ENCODE measurements at places on chromosomes 3 and 15.

GRCh38 chr15:101089579-101090427, 162.0 kb downstream of the CHSY1 start:
- no peak for DNase-seq

DNA sequence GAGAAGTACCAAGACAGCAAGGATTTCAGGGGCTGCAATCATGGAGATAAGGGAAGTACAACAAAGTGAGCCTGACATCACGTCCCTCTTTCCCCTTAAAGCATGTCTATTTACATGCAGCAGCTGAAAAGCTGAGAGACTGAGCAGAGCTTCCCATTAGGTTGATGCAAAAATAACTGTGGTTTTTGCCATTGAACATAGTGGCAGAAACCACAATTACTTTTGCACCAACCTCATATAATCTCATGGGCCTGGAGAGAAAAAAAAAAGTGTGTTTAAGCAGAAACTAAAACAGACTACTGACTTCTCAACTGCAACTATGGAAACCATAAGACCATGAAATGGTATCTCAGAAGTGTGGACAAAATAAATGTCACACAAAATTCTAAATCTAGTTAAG, 48.3 kb downstream of the CCDC12 start:
- no peak for DNase-seq

GRCh38 chr3:165642761-165643420, 194.3 kb downstream of the BCHE start:
- no peak for DNase-seq

GRCh38 chr15:25730918-25731317, 132.2 kb downstream of the ATP10A start:
- no peak for DNase-seq

GRCh38 chr3:42099020-42099765, 8.0 kb downstream of the TRAK1 start:
- DNase-seq = no peak

DNA sequence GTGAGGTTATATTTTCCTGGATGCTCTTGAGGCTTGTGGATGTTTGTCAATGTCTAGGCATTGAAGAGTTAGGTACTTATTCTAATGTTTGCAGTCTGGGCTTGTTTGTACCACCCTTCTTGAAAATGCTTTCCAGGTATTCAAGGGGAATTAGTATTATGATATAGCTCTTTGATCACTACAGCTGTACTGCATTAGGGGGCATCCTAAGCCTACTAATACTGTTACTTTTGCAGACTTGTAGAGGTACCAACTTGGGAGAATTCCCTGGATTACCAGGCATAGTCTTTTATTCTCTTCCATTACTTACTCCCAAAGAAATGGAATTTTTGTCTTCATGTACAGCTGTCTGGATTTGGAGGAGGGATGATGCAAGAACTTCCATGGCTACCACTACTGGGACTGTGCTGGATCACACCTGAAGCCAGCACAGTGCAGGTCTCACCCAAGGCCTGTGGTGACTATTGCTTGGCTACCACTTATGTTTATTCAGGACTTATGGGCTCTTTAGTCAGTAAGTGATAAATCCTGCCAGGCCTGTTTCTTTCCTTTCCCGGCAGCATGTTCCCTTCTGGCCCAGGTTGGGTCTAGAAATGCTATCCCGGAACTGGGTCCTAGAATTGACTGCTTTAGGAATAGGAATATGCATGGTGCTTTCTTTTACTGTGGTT, 402.9 kb downstream of the IL20RB start:
- no peak for DNase-seq

DNA sequence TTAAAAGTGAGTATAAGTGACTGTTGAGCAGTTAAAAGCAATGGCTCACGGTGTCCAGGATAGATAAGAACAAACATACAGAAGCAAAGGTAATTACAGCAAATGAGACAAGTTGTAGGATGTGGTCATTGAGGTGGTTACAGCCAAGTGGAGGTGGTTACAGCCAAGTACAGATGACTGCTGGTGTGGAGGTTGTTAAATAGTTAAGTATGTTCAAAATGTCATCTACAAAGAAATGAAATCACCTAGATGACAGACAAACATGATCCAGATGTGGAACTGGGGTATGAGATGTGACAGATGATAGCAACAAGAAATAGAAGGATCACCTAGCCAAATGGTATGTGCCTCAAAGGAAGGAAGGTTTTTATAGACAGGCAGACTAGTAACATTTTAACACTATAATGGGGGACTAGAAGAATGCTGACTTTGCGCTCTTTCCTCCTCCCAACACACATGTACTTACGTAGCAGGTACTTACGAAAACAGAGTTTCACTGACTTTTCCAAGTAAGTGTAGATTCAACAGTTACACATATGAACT, 6.8 kb upstream of the ANKRD28 start:
- DNase-seq = no peak

GRCh38 chr15:37931321-37931720, 3.1 kb upstream of the TMCO5A start:
- DNase-seq = no peak

GRCh38 chr3:184656458-184656828, 55.4 kb downstream of the MAGEF1 start:
- no peak for DNase-seq

DNA sequence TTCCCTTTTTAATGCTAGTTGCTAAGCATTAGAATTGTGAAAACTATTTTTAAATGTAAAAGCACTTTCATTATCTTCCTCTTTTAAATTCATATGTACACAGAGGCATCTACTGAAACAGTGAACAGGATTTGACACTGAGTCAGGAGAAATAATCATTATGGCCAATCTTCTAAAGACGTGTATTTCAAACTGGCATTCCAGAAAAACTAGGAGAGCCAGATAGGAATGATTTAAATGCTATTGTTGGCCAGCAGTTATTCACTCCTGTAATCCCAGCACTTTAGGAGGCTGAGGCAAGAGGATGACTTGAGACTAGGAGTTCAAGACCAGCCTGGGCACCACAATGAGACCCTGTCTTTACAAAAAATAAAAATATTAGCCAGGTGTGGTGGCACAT, 67.6 kb upstream of the RAP2B start:
- DNase-seq = no peak

DNA sequence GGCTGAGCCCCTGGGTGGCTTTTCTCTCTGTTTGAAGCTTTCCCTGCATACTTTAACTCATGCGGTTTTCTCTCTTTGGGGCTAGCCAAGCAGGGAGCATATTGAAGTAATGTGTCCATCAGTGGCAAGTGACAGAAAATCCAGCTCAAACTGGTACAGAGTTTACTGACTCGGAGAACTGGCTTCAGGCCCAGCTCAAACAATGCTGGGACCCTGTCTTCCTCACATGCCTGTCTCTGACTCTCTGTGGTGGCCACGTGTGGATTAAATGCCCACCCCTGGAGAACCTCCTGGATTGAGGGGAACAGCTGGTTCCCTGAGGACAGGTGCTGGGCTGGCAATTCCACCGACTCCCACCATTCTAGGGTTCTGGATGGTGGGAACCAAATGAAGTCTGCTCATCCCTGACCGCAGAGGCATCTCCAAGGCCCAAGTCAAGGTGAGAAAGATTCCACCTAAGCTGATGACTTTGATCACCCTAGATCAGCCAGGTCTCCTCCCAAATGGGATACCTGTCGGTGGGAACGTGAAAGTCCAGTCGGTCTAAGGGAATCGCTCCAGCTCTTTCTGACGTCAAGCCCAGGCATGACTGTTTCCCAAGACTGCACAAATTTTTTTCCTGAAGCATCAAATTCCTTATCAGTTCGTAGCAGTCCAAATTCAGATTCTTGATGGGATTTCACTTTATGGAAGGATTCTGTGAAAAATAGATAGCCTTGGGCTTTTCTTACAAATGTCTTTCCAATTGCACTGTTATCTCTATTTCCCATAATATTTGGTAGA, 16.3 kb upstream of the HDAC11 start:
- no peak for DNase-seq

- no peak for DNase-seq
These were observed 152.4 kb downstream of the EBLN2 start for GRCh38 chr3:73213896-73214295.

GRCh38 chr3:82080792-82081191, 319.3 kb upstream of the GBE1 start:
- DNase-seq = no peak

GRCh38 chr3:71042759-71043158, 540.8 kb downstream of the FOXP1 start:
- DNase-seq = no peak

GRCh38 chr15:41543521-41543870, 561 bp downstream of the RPAP1 start:
- DNase-seq = no peak

DNA sequence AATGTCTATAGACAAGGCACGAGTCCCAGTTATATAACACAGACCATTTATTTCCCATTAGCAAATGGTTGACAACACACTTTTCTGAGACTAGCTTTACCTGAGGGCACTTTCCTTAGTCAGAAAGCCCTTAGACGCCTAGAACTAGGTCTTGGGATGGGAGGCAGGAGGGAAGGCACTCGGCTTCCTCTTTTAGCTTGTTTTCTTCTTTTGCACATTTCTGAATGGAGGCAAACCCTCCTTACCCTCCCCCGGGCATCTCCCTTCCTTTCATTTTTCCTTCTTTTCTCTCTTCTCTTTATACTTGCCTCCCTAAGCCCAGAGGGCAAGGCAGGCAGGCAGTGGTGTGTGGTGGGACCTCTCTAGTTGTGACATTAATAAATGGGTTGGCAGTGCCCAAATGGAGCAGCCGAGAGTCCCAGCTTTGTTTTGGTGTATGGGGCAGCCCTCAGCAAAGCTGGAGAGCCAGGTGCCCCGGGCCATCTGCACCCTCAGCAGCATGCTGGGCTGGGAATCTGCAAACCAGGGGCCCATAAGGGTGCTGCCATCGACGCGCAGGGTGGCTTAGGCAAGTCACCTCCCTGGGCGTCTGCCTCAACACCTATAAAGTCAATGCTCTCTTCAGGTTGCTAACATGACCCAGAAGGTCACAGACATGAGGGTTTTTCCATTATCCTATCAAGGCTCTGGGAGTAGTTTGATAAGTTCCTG, 21.1 kb upstream of the BCL2L10 start:
- DNase-seq = no peak

DNA sequence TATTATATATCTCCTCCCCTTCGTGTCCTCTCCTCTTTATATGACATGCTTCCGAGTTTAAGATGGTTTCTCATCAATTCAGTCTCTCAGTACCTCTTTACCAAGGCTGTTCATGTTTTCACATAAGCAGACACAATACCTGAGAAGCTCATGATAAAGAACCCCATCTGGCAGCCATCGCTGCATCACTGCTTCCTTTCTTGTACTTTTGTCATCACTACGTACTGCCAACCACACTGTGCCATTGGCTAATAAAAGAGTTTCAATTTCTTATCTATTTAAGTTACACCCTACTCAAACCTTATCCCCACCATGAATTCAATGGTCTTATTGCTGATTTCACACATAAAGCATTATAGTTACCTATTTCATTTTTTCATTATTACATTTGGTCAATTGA, 484.7 kb upstream of the CNTN4 start:
- no peak for DNase-seq

- DNase-seq = no peak
These were observed 7.3 kb upstream of the TM6SF1 start for GRCh38 chr15:83100097-83100646.

DNA sequence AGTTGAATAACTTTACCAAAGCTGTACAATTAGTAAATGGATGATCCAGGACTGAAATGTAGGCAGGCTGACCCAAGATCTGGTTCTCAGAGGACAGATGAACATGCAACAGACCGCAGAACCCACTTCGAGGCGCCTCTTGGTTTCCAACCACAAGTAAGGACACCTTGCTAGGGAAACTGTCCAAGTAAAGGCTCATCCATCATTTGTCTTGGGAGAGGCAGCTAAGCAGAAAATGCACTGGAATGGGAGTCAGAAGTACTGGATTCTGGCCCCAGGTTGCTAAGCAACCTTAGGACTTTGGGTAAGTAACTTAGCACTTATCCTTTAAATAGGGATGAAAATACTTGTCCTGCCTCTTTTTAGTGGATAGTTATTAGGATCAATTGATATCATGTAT, 366.3 kb upstream of the LRRC3B start:
- DNase-seq = no peak

DNA sequence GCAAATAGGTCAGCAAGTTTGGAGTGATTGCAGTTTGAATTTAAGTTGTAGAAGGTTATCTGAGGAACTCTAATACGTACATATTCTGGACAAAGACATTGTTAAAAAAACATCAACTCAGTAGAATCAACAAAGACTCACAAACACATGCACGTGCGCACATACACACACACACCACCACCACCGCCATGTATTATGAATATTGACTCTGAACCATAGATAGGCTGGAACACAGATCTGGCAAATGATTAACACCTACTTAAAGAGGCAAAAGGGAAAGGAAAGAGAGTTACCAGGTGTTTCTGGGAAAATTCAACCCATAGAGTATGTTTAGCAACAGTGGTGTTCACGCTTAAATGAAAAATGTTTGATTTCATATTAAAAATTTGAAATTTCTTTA, 334.2 kb upstream of the ALCAM start:
- no peak for DNase-seq

GRCh38 chr3:19559724-19560442, 374.1 kb downstream of the EFHB start:
- no peak for DNase-seq

GRCh38 chr15:95930659-95931375, 399.7 kb upstream of the NR2F2 start:
- no peak for DNase-seq

DNA sequence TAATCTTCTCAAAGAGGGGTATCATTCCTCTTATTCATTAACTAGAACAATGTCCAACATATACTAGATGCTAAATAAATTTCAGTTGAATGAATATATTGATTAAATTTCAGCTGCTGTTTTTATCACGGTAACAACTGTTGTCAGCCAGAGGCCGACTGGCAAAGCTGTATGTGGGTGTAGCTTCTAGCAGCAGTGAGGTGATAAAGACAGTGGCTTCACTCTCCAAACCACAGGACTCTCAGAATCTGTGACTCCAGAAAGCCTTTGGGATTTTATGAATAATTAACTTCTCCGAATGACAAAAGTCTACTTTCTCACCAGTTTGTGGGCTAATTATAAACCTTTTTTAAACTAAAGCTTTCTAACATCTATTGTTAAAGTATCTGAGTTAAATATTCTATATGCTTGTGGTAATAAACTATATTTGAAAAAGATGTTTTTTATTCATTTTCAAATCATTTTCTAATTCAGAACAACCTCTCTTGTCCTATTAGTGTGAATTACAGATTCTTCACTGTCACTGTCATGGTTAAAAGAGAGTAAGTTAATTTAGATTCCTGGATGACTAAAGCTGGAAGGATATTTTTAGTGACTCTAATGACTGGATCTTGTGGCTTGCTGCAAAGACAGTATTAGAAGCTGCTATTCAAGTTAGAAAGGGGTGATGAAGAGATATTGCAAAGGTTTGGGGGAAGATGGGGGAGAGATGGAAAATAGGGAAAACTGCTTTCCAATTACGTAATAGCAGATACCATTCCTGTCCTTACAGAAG, 796.4 kb upstream of the ARPP21 start:
- DNase-seq = no peak

GRCh38 chr15:38243278-38244055, 9.2 kb upstream of the SPRED1 start:
- no peak for DNase-seq

GRCh38 chr15:32843219-32843815, 125.5 kb downstream of the GREM1 start:
- no peak for DNase-seq
